Activated CD4-positive, CD25-positive, alpha-beta regulatory T cell (primary cell): ENCODE measurements at places on chromosomes 12 and 14.

DNA sequence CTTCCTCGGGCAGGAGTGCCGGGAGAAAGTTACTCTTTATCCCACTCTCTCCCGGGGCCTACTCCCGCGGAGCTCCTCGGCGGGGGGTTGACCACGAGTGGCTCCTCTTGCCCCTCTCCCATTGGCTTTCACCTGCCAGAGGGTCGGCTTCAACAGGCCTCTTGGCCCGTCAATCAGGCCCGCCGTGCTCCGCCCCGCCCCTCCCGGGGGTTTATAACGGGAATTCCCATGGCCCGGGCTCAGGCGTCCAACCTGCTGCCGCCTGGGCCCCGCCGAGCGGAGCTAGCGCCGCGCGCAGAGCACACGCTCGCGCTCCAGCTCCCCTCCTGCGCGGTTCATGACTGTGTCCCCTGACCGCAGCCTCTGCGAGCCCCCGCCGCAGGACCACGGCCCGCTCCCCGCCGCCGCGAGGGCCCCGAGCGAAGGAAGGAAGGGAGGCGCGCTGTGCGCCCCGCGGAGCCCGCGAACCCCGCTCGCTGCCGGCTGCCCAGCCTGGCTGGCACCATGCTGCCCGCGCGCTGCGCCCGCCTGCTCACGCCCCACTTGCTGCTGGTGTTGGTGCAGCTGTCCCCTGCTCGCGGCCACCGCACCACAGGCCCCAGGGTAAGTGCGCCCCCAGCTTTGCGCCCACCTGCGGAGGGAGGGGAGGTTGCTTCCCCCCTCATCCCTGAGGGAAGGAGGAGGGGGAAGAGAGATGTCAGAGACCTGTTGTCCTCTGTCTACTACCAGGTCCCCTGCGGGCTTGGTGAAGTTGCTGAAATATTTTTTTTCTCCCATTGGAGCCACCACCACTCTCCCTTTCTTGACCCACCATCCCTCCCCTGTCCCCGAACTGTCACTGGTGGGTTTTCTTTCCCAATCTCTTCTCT, at the start of gene SMOC1:
Gene SMOC1, plus strand, starts transcription at position 242 of the 869 bp plus-strand sequence. Its CDS starts 263 bp downstream, at position 505.
- DNase-seq = no peak

DNA sequence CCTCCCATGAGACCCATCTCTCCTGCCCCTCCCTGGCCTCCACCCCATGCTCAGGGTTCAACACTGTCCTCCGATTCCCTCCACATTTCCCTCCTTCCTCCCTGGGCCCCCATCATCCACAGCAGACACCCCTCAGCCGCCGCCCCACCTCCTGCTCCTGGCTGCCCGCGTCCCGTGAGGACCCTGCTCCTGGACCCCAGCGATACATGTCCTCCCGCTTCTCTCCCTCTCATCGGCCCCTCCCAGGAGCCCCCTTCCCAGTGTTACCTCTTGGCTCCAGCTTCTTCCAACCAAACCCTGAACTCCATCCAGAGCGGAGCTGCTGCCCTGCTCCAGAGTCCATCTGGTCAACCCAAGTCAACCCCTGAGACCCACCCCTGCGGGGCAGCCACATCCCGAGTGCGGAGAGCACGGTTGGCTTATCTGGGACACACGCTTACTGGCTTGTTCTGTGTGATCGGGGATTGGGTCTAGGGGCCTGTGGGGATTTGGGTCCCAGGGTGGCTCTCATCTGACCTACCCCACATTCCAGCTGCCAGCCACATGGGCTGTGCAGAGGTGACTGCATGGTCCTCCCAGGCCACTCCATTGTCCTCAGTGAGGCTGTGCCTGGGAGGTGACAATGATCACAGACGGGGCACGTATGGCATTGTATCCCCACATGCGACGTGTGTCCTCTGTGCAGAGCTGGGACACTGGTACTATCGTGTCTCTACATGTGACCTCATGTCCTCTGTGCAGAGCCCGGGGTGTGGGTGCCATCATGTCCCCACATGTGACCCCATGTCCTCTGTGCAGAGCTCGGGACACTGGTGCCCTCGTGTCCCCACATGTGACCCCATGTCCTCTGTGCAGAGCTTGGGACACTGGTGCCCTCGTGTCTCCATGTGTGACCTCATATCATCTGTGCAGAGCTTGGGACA, 333.6 kb downstream of the ADGRD1 start:
- DNase-seq = no peak

- no peak for DNase-seq
Observed at GRCh38 chr12:43179486-43179885, 372.5 kb downstream of the ADAMTS20 start.

GRCh38 chr14:54332490-54332889, 64.3 kb upstream of the CDKN3 start:
- no peak for DNase-seq

- DNase-seq = no peak
Observed at GRCh38 chr12:51049525-51049924, 1.4 kb downstream of the LETMD1 start.

GRCh38 chr12:100827901-100828520, 33.4 kb downstream of the ANO4 start:
- no peak for DNase-seq

DNA sequence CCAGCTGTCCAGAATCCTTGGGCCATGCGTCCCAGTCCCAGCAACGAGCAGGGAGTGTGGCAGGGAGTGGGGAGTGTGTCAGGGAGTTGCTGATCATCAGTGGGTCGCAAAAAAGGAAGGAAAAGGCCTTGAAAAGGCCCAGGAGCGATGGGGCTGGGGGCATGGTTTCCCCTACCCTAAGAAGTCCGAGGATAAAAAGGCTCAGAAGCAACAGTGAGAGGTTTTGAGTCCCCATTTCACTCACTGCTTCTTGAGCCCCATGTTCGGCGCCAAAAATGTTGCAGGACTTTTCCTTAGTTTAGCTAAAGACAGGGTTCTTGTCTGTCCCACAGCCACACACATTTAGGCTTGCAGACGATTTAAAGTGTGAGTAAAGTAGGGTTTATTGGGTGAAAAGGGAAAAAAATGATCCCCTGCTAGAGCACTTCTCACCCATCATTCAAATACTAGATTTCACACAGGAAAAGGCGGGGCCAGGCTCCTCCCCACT, 189.5 kb downstream of the KCNC2 start:
- DNase-seq = no peak

- peak; percentile 20 for DNase-seq
Observed at GRCh38 chr14:24036169-24036962, 15.4 kb upstream of the CARMIL3 start.

DNA sequence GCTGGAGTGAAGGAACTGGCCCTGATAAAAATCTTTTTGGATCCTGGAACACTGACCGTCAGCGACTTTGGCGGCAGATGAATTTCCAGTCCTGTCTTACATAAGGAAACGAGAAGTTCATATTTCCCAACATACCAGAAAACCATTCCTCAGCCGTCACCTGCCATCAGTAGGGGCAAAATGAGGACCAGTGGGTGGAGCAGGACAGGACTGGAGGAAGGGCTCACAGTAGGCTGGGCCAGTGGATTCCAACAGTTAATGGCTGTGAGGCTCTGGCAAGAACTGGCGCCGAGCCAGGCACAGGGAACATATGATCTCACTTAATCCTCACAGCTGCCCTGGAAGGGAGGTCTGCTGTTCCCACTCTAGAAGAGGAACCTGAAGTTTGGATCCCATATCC, 67.2 kb upstream of the FAM181A start:
- no peak for DNase-seq

- DNase-seq = no peak
Observed at GRCh38 chr12:66144791-66145754, 14.5 kb upstream of the LLPH start.

DNA sequence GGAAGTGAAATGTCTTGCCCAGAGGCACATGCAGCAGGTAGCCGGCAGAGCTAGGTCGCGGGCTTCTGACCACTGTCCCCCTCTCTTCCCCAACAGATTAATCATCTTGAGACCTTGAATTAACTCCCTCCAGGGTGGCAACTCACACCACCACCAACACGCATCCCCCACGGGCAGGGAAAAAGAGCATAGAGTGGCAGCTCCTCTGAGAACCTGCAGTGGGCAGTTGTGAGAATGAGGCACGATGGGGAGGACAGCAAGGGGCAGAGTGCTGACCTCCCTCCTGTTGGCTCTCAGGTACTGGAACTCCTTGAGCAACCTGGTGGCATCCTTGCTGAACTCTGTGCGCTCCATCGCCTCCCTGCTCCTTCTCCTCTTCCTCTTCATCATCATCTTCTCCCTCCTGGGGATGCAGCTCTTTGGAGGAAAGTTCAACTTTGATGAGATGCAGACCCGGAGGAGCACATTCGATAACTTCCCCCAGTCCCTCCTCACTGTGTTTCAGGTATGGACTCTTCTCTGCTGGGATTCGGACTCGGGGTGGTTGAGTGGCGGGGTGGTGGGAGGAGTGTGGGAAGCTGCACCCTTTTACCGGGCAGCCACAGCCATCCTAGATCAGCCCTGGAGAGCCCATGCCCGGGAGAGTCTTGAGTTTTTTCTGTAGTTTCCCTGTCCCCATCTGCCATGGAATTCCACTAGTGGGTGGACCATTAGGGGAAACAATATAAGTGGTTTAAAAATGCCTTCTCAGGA, 213.3 kb upstream of the FKBP4 start:
- DNase-seq = no peak
